ENCODE measurements at places on chromosomes 6 and 20.

- DNase-seq = no peak
These were observed 20.0 kb upstream of the CDH22 start for GRCh38 chr20:46328200-46328882.

GRCh38 chr6:37804586-37804985 is 14.9 kb upstream of the ZFAND3 start:
- DNase-seq = no peak

DNA sequence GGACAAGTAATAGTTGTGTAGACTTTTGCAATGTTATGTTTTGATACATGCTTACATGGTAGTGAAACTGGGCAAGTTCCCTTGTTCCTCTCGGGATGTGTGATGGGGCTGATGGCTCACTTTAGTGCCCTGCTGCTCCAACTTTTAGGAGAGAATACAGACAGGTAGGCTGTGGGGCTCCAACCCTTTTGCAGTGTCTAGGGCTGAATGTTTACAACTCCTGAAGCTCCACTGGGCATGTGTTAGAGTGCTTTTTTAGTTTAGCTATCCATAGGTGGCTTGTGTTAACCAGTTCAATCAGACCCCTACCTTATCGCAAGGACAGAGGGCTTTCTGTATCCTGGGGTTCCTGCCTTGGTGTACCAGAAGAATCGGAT is 33.8 kb downstream of the SERPINB6 start:
- DNase-seq = no peak

- no peak for DNase-seq
These were observed 333.3 kb upstream of the ZFP64 start for GRCh38 chr20:52524861-52525260.

GRCh38 chr20:38355161-38356012 is 9.1 kb downstream of the LBP start:
- DNase-seq = no peak

- DNase-seq = peak; percentile 69
These were observed at the start of gene SMOC2 for GRCh38 chr6:168440520-168441433. Gene SMOC2 (plus strand): TSS chr6:168441184. CDS start chr6:168441371, 187 bp downstream.

DNA sequence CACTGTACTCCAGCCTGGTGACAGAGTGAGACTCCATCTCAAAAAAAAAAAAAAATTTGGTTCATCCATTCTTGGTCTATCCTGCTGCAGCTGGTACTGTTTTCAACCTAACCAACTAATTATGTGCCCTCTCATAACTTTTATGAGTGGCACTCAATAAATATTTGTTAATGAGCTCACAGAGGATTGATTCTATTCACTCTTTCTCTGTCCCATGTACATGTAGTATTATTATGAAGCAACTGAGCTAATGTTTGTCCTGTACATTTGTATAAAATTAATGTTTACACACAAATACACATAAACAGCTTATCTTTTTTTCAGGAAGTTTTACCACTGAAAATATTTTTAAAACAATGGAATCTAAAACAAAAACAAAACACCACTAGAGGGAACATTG is 10.1 kb downstream of the RIPOR2 start:
- peak; percentile 4 for DNase-seq

- DNase-seq = no peak
These were observed 19.6 kb upstream of the LTV1 start for GRCh38 chr6:143823548-143823947.

GRCh38 chr6:142822842-142823241 is 122.1 kb downstream of the HIVEP2 start:
- DNase-seq = peak; percentile 0

- DNase-seq = no peak
These were observed 31.3 kb upstream of the TRDN start for GRCh38 chr6:123668063-123668462.

DNA sequence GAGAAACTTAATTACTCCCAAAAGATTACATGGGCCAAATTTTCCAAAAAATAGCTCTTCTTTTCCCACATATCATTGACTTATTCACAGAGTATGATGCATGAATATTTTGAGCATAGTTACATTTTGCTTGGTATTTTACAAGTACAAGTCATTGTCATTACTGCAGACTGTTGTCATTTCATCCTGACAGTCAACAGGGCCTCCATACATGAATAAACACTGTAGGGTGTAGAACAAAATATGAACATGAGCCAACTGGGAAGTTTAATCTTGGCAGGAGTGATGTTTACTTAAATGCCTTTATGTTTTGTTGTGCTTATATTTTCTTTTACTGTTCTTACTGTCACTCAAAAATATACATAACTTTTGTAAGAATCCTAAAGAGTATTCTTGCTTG is 340.7 kb downstream of the ADGRB3 start:
- no peak for DNase-seq

- no peak for DNase-seq
These were observed 307.5 kb upstream of the SULF2 start for GRCh38 chr20:48092596-48093280.

DNA sequence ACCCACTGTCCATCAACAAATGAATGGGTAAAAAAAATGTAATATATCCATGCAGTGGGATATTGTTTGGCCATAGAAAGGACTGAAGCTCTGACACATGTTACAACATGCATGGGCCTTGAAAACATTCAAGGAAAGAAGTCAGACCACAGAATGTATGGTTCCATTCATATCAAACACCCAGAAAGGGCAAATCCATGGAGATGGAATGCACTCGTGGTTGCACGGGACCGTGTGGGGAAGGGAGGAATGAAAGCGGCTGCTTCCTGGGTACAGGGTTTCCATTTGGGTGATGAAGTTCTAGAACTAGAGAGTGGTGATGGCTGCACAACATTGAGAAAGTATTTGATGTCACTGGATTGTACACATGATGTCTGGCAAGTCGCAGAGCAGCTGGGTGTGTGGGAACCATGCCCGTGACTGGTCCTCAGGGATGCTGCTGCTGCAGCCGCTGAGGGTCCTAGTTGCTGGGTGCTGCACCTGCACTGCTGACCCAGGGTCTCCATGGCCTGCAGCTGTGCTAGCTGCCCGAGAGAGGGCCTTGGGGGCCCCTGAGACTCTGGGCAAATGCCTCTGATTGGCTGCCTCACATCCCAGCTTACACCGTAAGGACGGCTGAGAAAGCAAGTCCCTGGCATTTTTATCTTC is 220.3 kb downstream of the NRN1 start:
- no peak for DNase-seq

GRCh38 chr6:141744194-141744925 is 388.4 kb upstream of the GJE1 start:
- DNase-seq = no peak

DNA sequence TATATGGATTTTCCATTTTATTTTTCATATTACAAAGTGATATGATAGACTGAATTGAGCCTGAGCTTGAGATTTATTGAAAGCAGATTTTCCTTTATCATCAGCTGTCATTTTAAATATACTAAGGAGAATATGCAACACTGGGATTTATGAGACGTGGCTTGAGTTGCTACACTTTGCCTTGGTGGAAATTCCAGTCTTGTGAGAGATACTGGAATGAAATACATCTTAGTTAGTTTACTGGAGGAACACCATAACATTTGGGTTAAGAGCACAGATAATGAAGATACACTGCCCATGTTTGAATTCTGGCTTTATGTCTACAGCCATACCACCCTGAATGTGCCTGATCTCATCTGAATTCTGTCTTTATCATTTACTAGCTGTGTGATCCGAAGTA is 86.5 kb upstream of the IFNGR1 start:
- no peak for DNase-seq

GRCh38 chr20:7155794-7156193 is 388.3 kb downstream of the BMP2 start:
- no peak for DNase-seq

DNA sequence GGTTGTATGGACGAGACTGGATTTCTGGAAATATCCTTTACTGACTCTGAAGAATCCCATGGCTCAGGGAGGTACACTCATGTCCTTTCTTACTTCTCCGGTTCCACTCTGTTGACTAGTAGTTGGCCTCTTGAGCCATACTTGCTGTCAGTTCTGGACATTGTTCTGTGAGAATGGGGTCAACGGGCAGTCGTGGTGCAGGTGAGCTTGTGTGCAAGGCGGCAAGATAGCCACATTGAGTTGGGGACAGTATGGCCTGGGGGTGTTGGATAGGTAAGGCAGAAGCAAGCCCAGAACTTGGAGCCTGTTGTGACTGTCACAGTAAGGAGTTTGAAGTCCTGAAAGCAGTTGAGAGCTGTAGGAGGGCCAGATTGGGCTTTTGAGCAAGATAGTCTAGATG is 13.5 kb upstream of the SLC22A1 start:
- DNase-seq = no peak

- DNase-seq = no peak
These were observed 84.2 kb downstream of the UST start for GRCh38 chr6:148831064-148831463.

- no peak for DNase-seq
These were observed 28.9 kb downstream of the CLIC5 start for GRCh38 chr6:45986746-45987274.

GRCh38 chr20:62524505-62524911 is 48.7 kb upstream of the GATA5 start:
- DNase-seq = no peak

Measured in NCI-H2081 (cell line).